Astrocyte of the hippocampus (primary cell): ENCODE measurements at places on chromosomes 7 and 10.

GRCh38 chr10:119030421-119031250 lies 1.1 kb downstream of the NANOS1 start:
- peak; percentile 73 for DNase-seq

DNA sequence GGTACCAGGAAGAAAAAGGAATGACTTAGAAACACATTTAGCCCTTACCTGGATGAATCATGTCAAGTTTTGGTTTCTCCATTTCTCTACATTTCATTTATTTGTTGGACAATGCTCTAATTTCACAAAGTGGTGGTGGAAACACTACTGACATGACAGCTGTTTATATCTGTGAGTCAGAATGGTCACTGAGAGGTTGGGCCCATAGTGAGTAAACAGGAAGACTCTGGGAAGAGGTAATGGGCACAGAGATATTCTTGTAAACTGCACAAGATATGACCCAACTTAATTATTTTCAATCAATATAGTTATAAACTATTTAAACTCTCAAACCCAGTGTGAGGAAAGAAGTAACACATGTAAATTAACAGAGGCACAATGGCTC lies 176.3 kb upstream of the MEOX2 start:
- no peak for DNase-seq

GRCh38 chr10:57624856-57625592 lies 642.7 kb downstream of the IPMK start:
- DNase-seq, result no peak

DNA sequence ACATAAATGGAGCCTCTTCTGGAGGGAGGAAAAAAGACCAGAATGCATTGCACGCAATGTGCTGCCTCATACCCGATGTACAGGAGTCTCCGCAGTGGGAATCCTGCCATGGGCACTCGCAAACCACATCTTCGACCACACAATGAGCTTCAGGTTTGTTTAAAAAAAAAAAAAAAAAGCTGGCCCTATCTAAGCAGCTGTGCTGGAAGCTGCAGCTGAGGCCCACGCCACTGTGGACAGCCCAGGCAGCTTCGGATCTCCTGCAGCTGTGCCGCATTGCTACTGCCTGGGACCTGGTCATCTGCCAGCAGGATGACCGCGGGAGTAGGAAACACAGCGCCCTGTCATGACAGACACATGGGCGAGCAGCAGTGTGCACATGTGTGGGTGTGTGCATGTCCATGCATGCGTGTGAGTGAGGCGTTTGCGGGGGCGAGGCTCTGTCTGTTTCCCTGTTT lies 26.0 kb downstream of the EN2 start:
- DNase-seq, result no peak

GRCh38 chr10:112376396-112376790 lies 2.5 kb downstream of the ACSL5 start:
- no peak for DNase-seq

GRCh38 chr10:65949526-65949925 lies 976.3 kb upstream of the LRRTM3 start:
- no peak for DNase-seq

DNA sequence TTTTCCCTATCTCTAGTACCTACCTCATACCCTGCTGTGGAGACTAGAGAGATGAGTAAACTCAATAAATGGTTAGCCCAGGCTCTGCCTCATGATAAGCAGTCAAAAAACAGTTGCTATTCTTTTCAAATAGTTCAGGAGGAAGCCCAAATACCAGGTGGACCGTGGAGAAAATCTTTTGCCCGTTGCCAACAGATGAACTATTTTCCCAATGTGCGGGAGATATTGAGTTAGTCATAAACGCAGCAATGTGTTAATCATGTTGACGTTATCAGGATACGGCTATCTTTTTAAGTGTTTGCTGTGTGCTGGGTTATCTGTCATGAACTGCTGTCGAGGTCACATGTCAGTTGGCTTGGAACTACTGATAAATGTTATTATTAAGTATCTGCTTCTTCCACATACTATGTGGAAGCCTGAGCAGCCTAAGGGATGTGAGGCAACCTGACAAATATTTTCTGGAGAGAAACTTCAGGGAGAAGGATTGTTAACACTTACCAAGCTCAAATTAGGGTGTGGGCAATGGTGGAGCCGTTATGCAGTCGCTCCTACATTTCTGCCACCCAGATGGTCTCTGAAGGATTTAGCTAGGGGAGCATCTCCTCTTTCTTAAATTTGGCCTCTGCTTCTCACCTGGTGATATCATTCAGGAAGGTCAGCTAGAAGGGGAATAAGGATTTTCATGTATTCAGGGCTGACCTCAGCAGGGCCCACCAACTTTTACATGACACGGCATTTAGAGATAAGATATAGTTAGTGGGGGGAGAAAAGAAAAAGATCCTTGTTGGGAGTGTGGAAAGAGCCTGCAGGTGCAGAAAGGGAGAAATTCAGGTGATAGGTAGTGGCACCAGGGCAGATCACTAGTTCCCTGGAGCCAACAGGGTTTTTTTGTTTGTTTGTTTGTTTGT lies 33.5 kb upstream of the SLC26A3 start:
- DNase-seq, result no peak

- peak; percentile 68 for DNase-seq
Measured at GRCh38 chr10:6089334-6090219, 743 bp downstream of the RBM17 start.
